ENCODE measurements at places on chromosomes 1 and 21.

GRCh38 chr1:246934765-246935164, 3.0 kb upstream of the AHCTF1 start:
- DNase-seq, result peak; percentile 52

DNA sequence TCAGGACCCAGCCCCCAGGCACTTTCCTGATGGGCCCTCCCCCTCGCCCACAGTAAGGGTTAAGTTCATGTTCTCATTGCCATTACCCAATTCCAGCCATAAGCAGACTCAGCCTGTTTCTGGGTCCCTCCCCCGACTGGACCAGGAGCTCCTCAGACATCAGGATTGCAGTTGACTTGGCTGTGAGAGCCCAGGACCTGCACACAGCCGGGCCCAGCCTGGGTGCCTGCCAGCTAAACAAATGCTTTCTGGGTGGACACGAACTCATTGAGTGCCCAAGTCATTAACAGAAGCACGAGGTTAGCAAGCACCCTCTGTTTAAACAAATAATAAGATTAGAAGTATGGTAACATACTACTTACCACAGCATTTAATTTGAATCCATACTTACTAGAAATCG, 147.9 kb upstream of the POU3F1 start:
- DNase-seq, result no peak

DNA sequence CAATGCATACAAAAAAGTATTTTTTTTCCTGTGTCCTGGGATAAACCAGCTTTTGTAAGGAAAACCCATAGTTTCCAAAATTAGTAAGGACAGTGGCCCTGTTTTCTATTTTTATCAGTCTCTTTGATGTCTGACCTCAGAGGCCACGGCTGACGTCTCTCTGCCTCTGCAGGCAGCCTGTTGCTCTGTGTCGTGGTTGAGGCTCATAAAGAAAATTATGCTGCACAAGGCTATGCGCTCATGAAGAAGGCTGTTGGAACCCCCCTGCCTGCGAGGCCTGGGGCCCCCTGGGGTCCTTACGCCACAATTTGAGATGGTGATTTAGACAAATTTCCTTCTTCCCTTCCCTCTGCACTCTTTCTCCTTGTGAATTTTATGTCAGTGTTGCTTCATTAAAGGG, 48.9 kb downstream of the AGPAT3 start:
- no peak for DNase-seq

GRCh38 chr1:905071-905749, 18.5 kb upstream of the SAMD11 start:
- peak; percentile 9 for DNase-seq

GRCh38 chr1:48611841-48612240, 139.8 kb upstream of the SPATA6 start:
- DNase-seq, result no peak

- no peak for DNase-seq
Observed at GRCh38 chr1:186102547-186103148, 272.4 kb downstream of the TPR start.
